Pancreas (tissue), 10 donors: ENCODE measurements at places on chromosomes 2 and 18. TPM values are rescaled to one million over a fixed set of nuclear protein-coding genes. Genes with fewer than 3 reads are reported as not detected.

DNA sequence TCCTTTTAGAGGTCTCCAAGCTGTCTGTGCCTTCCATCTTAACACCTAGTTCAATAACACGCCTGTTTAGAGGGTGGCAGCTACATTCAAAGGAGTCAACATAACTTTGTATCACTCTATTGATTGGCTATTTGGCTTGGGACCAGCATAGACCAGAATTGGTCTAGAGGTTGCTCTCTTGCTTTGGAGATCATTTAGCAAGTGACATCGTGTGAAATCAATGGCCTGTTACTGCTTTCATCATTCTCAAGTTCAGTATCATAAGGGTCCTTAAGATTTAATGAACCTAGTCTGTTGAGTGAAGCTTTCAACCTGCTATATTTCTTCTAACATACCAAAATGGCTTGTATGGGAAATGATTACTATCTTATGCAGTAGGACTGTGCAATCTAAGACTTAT, 768.2 kb downstream of the NRXN1 start:
- no peaks in the 10 kb centered on the region for H3K4me1 ChIP-seq
- H3K4me3 ChIP-seq: no peak overlapping the region
- no peaks in the 10 kb centered on the region for H3K36me3 ChIP-seq
- H3K27ac ChIP-seq: no peak overlapping the region
- H3K27me3 ChIP-seq: no peaks in the 10 kb centered on the region

DNA sequence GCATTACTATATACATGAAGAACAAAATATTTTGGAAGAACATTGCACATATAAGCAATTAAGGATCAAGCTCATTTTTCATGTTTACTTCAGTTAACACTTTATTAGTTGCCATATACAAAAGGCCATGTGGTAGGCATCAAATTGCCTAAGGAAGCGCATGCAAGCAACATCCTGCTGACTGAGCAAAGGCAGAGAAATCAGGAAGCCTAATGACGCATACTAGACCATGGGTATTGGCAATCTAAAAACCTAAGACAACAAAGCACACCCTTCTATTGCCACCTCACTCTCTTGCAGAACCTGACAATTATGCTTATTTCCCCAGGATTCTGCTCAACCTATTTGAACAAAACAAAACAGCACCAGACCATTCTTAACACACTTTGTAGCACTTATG, 171.9 kb downstream of the STK39 start:
- DNase-seq: no peak
- no peak overlapping the region for H3K27ac ChIP-seq
- no peak overlapping the region for H3K4me3 ChIP-seq
- no peaks in the 10 kb centered on the region for H3K36me3 ChIP-seq
- no peaks in the 10 kb centered on the region for H3K27me3 ChIP-seq
- no peaks in the 10 kb centered on the region for H3K4me1 ChIP-seq

DNA sequence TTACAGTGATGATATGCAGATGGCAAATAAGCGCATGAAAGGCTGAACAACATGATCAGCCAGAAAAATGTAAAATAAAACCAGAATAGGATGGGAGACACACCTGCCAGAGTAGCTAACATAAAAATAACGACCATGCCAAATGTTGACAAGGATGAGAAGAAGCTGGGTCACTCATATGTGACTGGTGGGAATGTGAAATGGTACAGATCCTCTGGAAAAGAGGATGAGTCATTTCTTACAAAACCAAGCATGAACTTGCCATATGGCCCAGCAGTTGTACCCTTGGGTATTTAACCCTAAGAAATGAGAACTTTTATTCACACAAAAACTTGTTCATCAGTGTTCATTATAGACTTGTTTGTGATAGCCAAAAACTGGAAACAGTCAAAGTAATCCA, 143.8 kb downstream of the SH3BP4 start:
- no peak for DNase-seq
- no peaks in the 10 kb centered on the region for H3K36me3 ChIP-seq
- no peak overlapping the region for H3K4me3 ChIP-seq
- H3K27me3 ChIP-seq: no peaks in the 10 kb centered on the region
- no peak overlapping the region for H3K27ac ChIP-seq

The GPR155 gene
- total RNA-seq: 7.4 TPM

The XDH gene
- 0.51 TPM for total RNA-seq

The TEX44 gene
- not detected for total RNA-seq

GRCh38 chr2:232674491-232674890, 22.6 kb upstream of the GIGYF2 start:
- no peaks in the 10 kb centered on the region for H3K4me1 ChIP-seq
- H3K27ac ChIP-seq: no peak overlapping the region
- H3K27me3 ChIP-seq: no peaks in the 10 kb centered on the region
- H3K36me3 ChIP-seq: no peaks in the 10 kb centered on the region
- no peak overlapping the region for H3K4me3 ChIP-seq

- H3K27ac ChIP-seq: no peak overlapping the region
- H3K4me1 ChIP-seq: no peaks in the 10 kb centered on the region
- DNase-seq: no peak
- H3K4me3 ChIP-seq: no peak overlapping the region
- H3K36me3 ChIP-seq: no peaks in the 10 kb centered on the region
Measured at GRCh38 chr18:9516437-9517064, 41.2 kb downstream of the RALBP1 start.

GRCh38 chr2:198517976-198518375, 713.6 kb downstream of the PLCL1 start:
- H3K27ac ChIP-seq: no peak overlapping the region
- H3K27me3 ChIP-seq: no peaks in the 10 kb centered on the region
- DNase-seq: no peak
- H3K36me3 ChIP-seq: no peaks in the 10 kb centered on the region

GRCh38 chr2:178910005-178910404, 102.8 kb upstream of the TTN start:
- no peak overlapping the region for H3K4me3 ChIP-seq
- no peak for DNase-seq
- H3K36me3 ChIP-seq: no peaks in the 10 kb centered on the region
- H3K4me1 ChIP-seq: peaks cover 19% of the 10 kb centered on the region
- no peaks in the 10 kb centered on the region for H3K27me3 ChIP-seq
- H3K27ac ChIP-seq: no peak overlapping the region

DNA sequence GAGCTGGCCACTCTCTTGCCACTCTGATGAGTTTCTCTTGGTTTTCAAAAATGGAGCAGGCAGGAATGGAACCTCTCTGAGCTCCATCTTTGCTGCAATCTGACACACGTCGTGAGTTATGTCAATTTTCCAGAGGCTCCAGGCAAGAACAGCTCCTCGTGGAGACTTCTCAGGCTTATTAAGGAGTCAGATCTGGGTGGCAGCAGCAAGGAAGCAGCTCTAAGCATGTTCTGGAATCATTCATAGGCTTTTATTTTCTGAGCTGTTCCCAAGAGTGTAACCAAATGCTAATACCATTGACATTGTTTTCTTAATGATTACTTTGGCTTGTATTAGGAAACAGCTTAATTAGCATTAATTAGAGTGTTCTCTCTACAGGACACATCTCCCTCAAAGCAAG, 26.1 kb upstream of the PDIA6 start:
- no peak overlapping the region for H3K27ac ChIP-seq
- no peak for DNase-seq
- no peaks in the 10 kb centered on the region for H3K27me3 ChIP-seq

- DNase-seq: no peak
- H3K36me3 ChIP-seq: no peaks in the 10 kb centered on the region
- no peak overlapping the region for H3K4me3 ChIP-seq
Measured at GRCh38 chr2:3754795-3755194, 51.4 kb downstream of the DCDC2C start.

- no peak overlapping the region for H3K27ac ChIP-seq
- H3K4me1 ChIP-seq: no peaks in the 10 kb centered on the region
Measured at GRCh38 chr2:120670771-120671480, 64.7 kb upstream of the GLI2 start.

DNA sequence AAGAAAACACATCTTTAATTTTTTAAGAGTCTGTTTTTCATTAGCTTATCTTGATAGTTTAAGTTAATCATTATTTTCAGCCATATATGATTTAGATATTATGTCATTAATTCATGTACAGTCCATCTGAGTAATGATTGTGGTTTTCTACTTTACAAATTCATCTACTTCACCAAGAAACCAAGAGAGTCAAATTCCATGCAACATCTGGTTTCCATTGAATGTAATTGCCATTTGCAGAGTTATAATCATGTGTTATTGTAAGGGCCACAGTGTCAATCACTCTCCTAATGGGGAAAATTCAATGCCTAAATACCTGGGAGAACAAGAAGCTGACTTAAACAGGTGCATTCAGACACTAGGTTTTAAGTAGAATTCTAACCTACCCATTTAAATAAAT, 217.2 kb upstream of the OSR1 start:
- no peak overlapping the region for H3K4me3 ChIP-seq
- no peak for DNase-seq
- H3K36me3 ChIP-seq: no peaks in the 10 kb centered on the region
- H3K4me1 ChIP-seq: no peaks in the 10 kb centered on the region
- H3K27ac ChIP-seq: no peak overlapping the region

DNA sequence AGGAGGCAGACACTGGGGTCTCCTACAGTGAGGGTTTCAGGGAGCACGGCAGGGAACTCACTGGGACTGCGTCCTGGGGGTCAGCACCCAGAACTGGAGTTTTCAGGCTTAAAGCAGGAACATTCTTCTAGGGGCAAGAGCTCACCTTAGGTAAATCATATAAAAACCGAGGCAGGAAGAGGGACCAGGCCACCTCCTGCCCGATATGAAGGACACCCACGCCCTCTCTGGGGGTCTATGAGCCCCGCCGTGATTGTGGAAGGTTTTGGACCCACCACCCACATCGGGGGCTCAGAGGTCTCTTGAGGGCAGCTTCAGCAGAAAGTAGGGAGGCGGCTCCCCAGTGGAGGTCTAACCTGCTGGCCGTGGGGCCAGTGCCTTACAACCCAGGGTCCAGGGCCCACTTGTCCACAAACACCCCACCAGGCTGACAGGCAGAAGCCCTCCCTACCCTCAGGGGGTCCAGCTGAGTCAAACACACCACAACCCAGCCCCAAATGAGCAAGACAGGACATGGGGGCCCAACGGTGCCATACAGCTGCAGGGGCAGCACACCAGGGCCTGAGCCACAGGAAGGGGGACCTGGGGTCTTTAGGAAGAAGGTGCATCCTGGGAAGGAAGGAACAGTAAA, 25.3 kb downstream of the CROCC2 start:
- peak; percentile 14 for DNase-seq
- H3K27me3 ChIP-seq: no peaks in the 10 kb centered on the region
- no peaks in the 10 kb centered on the region for H3K36me3 ChIP-seq
- H3K27ac ChIP-seq: no peak overlapping the region

- H3K4me3 ChIP-seq: no peak overlapping the region
- no peaks in the 10 kb centered on the region for H3K36me3 ChIP-seq
- no peaks in the 10 kb centered on the region for H3K27me3 ChIP-seq
- DNase-seq: peak; percentile 31
- H3K4me1 ChIP-seq: no peaks in the 10 kb centered on the region
- H3K27ac ChIP-seq: no peak overlapping the region
Measured at GRCh38 chr2:238101891-238102841, 2.0 kb downstream of the ESPNL start.

GRCh38 chr2:95272299-95272751, 1.9 kb upstream of the PROM2 start:
- H3K4me3 ChIP-seq: no peak overlapping the region
- H3K36me3 ChIP-seq: no peaks in the 10 kb centered on the region
- DNase-seq: no peak
- H3K27ac ChIP-seq: no peak overlapping the region

DNA sequence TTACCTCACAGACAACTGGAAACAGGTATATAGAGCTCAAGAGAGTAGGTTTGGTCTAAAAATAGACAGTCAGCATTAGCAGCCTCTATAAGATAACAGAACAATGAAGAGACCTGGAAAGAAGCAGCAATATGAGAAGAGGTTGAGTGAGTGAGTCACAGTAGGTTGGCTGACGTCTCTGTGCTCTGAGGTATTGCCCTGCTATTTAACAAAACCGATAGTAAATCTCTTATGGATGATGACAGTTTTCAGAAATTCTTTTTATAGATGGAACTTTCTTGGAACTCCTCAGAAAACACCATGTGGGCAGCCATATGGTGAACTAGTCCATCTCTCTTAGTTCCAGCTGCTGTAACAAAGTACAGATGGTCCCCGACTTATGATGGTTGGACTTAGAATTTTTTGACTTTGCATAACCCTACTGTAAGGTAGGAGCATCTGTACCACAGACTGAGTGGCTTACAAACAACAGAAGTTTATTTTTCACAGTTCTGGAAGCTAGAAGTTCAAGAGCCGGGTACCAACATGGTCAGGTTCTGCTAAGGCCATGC, 123.5 kb downstream of the MBD2 start:
- H3K27me3 ChIP-seq: no peaks in the 10 kb centered on the region
- no peaks in the 10 kb centered on the region for H3K4me1 ChIP-seq
- H3K4me3 ChIP-seq: no peak overlapping the region

The C2orf80 gene
- total RNA-seq: not detected

The CPO gene
- 0.14 TPM for total RNA-seq

- no peaks in the 10 kb centered on the region for H3K36me3 ChIP-seq
- no peaks in the 10 kb centered on the region for H3K4me1 ChIP-seq
- DNase-seq: no peak
- H3K27me3 ChIP-seq: no peaks in the 10 kb centered on the region
- no peak overlapping the region for H3K4me3 ChIP-seq
- H3K27ac ChIP-seq: no peak overlapping the region
Measured at GRCh38 chr2:85684806-85685205, 9.4 kb upstream of the GNLY start.

DNA sequence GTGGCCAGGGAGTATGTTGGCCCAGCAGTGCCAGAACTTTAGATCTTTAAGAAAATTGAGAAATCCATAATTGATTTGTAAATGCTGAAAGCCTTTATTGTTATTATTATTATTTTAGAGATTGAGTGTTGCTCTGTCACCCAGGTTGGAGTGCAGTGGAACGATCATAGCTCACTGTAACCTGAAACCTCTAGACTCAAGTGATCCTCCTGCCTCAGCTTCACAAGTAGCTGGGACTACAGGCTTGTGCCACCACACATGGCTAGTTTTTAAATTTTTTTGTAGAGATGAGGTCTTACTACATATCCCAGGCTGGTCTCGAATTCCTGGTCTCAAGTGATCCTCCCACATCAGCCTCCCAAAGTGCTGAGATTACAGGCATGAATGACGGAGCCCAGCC, 143.2 kb upstream of the CCDC68 start:
- no peaks in the 10 kb centered on the region for H3K27me3 ChIP-seq
- no peaks in the 10 kb centered on the region for H3K4me1 ChIP-seq
- no peak overlapping the region for H3K27ac ChIP-seq
- no peak overlapping the region for H3K4me3 ChIP-seq
- H3K36me3 ChIP-seq: no peaks in the 10 kb centered on the region
- no peak for DNase-seq

The UPP2 gene
- total RNA-seq: not detected

- H3K4me3 ChIP-seq: no peak overlapping the region
- H3K27me3 ChIP-seq: no peaks in the 10 kb centered on the region
- DNase-seq: no peak
- H3K27ac ChIP-seq: no peak overlapping the region
- no peaks in the 10 kb centered on the region for H3K4me1 ChIP-seq
Measured at GRCh38 chr2:157466764-157467163, 22.9 kb upstream of the CYTIP start.

The GREB1L gene
- total RNA-seq: 0.28 TPM

The NDUFB3 gene
- 29.9 TPM for total RNA-seq

DNA sequence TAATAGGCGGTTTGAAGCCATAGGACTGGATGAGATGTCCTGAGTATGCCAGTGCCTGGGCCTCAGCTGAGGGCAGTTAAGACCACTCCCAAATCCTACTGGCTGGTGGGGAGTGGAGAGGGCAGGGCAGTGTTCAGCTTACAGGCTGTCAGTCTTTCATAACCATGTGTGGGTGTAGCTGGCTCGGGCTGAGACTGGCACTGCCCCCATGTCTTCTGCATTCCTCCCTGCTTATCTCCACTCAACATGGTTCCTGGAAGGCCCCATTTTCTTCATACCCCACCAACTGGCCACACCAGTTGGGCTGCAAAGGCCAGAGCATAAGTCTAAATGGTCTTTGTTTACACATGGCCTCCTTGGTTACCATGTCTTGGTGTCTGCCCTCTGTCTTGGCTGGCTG, 17.2 kb upstream of the IL37 start:
- no peaks in the 10 kb centered on the region for H3K36me3 ChIP-seq
- no peak overlapping the region for H3K27ac ChIP-seq
- no peaks in the 10 kb centered on the region for H3K4me1 ChIP-seq
- H3K27me3 ChIP-seq: no peaks in the 10 kb centered on the region
